ENCODE measurements at places on chromosomes 5 and 9.

GRCh38 chr5:79759436-79759835, 69.8 kb downstream of the CMYA5 start:
- DNase-seq: peak; percentile 56

DNA sequence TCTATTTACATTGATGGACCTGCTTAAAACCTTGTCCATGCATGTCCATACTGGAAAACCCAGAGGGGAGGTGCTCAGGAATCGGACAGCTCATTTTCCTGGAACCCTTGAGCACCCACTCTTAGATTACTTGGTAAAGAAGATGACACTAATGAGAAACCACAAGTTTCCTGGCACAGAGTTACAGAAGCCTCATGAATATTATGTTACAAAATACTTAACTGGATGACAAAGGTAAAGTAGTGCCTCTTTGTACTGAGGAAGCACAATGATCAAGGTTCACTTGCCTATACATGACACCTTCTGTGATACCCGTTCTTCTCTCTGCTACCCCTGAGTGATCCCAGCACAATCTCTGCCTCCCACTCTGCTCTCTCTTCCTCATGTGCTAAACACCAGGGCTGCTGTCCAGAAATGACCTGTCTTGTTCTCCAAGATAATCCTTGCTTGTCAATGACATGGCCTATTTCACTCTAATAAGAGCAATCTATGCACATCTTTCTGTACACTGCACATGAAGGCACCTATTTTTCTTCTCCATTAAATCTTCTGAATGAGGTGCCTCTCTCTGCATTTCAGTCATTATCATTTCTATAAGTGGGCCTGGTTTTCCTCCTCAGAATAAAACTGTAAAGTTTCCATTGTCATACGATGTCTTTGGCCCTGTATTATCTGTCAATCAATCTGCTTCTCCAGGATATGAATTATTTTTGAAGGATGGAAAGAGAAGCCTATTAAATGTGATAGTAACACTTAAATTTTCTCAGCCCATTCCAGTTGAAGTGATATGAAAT, 684.0 kb upstream of the ACO1 start:
- DNase-seq: no peak

DNA sequence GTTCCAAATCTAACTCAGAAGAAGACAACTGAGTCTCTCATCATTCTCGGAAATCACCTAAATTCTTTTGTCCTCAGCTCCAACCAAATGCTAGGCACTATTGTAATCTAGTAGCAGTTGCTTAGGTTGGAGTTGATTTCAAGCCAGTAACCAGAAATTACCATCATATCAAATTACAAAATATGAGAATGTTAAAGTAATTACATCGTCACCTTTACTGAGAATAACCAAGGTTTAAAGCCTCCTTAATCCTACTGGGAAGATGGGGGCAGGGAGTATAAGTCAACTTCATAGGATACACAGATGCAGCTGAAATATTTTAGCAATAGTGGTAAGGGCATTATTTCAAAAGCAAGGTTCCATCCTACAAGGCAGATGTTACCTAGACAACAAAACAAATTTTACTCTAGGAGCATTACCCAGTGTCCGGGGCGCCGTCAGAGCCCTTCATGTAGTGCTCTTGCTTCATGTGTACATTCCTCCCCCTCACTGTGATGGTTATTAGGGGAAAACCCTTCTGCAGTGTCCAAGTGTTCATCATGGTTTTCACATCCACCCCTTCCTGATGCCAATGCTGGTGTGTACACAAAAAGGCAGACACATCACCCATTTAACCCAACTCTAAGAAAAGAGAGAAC, 19.5 kb downstream of the ERAP1 start:
- no peak for DNase-seq

DNA sequence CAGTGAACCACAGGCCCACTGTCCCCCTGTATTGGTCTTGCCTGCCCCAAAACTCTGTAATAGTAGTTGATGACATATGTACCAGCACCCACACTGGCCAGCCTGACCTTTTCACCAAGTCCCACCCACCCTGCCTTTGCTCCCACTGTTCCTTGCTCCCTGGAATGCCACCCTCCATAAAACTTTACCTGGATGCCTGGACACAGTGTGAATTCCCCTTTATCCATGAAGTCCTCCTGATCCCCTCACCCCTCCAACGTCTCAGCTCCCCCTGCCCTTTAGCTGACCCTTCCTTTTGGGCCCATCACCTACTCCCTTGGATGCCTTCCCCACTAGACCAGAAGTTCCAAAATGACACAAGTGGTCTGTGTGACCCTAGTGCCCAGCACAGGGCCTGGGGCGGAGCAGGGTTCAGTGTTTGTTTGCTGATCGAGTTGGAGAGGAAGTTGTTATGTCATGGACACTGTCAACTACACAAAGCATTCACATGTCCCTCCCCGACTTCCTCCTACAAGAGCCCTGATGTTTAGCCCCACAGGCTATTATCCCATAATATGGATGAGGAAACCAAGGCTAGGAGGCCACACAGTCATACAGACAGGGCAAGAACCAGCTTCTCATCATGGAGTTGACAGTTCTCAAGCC, 16.1 kb downstream of the AMBP start:
- no peak for DNase-seq

DNA sequence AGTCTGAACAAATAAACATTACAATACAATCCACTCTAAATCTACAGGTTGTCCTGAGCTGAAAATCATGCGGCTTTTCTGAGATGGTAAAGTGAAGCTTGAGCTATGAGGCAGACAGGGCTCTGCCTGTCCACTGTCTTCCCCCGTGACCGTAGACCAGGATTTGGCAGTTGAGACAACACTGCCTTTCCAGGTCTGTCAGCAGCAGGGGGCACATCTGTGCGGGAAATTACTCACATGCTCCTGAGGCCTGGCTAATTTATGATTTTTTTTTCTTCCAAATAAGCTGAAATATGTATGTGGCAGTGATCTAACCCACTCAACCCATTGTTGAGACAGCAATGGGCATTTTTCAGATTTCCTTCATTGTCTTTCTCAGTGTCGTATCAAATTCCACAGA, 307.9 kb downstream of the FBXL7 start:
- no peak for DNase-seq

DNA sequence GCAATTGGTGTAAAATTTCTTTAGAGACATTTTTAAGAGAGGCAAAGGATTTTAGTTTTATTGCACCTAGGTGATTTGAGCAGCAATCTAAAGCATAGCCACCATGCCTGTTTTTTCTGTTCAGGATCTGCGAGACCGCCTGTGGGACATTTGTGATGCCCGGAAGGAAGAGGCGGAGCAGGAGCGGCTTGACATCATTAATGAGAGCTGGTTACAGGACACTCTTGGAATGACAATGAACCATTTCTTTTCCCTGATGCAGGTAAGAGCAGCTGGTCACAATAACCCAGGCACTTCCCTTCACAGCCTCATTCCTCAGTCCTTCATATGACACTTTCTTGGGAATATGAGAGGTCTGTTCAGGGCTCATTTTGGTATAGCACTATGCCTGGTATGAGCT, 103.2 kb upstream of the IL7R start:
- DNase-seq: no peak

DNA sequence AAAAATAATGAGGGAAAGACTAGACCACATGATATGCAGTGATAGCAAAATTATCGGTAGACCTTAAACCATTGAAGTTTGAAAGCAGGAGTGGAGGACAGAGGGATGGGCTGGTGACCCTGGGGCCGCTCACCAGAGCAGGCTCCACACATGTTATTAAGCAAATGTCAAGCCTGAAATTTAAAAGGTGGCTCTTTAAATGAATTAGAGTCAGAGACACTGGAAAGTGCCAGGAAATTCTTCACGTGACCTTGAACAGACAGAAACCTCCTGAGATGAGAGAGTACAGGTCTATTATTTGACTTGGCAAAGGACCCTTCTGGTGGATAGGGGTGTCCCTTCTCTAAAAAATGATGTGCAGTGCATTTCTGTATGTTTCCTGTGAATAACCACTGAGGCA, 111.0 kb upstream of the CPEB4 start:
- no peak for DNase-seq

GRCh38 chr5:127061956-127062355, 11.3 kb downstream of the C5orf63 start:
- no peak for DNase-seq

- no peak for DNase-seq
Observed at GRCh38 chr9:91750343-91750742, 199.7 kb downstream of the ROR2 start.

DNA sequence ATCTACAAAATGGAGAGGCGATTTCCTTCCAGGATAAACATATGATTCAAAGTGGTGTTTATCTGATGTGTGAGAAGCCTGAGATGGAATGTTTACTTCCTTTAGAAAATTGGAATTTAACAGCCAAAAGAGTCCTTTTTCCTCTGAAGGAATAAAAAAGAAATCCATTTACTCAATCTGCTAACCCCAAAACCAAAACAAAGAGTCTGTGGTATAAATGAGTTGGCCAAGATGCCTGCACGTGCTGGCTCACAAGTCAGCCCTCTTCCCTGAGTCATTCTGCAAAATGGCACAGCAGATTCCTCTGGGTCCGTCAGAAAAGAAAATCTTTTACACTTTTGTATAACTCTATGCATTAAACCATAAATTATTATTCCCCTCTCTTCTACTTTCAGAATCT, 60.8 kb downstream of the EBF1 start:
- DNase-seq: peak; percentile 71

- DNase-seq: no peak
Observed at GRCh38 chr9:14453286-14453685, 139.3 kb upstream of the NFIB start.

- no peak for DNase-seq
Observed at GRCh38 chr9:135309763-135310125, 169.8 kb upstream of the PPP1R26 start.

- no peak for DNase-seq
Observed at GRCh38 chr9:111411266-111411665, 72.9 kb downstream of the ECPAS start.

GRCh38 chr9:100473276-100474081, 530 bp downstream of the TMEFF1 start:
- DNase-seq: no peak

GRCh38 chr5:168239325-168239724, 52.1 kb upstream of the WWC1 start:
- DNase-seq: no peak

DNA sequence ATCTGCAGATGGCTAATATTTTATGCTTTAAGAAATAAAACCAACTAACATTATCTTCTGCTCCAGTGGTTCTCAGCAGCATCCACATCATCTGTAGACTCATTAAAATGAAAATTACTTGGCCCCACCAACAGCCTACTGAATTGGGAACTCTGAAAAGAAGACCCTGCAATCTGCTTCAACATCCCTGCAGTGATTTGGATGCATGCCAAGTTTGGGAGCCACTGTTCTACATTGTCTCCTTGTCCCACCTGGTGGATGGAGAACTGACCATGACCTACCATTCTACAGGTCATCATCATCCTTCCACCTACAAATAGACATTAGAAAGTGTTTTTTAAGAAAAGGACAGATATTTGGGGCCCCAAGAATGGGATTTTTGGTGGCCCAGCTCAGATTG, 71.1 kb downstream of the ACER2 start:
- no peak for DNase-seq

GRCh38 chr5:101976933-101977332, 319.2 kb downstream of the SLCO4C1 start:
- DNase-seq: no peak

DNA sequence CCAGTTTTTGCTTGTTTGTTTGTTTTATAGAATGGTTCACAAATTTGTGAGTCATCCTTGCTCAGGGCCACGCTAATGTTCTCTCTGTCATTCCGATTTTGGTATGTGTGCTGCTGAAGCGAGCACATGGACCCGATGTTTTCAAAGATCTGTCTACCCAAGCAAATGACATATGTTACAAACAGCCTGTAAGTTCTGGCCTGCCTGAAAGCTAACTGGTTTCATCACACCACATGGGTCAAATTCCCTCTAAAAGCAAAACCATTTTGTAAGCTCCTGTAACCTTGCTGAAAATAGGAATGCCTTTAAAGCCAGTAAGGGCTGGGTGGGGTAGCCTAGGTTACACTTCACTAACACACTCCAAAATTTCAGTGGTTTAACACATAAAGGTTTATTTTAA, 25.4 kb downstream of the DMRT3 start:
- no peak for DNase-seq

Data from fibroblast of skin of left biceps (primary cell).